ENCODE measurements at places on chromosomes 7 and 10.

DNA sequence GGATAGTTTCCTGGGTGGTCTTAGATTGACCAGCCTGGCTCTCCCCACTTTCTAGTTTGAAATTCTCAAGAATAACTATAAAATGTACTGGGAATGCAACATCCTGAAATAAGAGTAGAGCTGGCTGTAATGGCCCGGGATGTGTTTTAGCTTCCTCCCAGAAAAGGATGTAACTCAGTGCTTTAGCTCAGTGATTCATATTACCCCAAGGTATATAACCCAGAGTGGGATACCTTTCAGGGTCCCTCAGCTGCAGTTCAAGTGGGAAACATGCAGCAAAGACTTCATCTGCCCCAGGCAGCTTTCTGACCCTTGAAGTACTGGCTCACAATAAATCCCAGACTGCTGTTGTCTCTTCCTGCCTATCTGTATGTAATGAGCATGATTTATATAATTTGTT, 666.7 kb upstream of the KCND2 start:
- no peak for DNase-seq

DNA sequence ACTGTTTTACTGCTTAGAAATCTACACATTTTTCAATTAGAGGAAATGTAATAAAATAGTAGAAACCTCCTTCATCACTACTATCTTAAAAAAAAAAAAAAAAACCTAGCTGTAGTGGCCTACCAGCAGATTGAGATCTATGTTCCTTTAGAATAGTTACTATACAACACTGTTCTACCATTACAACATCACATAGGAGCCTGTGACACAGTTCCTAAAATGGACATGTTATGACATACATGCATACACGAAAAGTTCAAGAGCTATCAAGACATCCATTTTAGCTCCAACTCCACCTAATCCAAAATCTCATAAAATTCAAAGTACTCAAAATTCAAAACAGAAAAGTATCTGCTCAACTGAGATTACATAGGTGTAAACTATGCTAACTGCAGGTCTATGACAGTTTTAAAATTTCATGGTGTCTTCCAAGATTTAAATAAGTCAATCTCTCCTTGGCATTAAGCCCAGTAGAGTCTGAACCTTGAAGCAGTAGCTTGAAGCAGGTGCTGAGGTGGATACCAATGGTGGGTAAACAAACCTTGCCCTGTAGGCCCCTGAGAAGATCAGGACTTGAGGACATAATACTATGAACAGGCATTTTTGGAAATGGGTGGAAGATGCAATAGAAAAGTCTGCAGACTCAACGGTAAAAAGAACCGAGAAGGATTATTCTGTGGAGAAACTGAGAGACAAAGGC, 17.0 kb downstream of the CACUL1 start:
- no peak for DNase-seq

DNA sequence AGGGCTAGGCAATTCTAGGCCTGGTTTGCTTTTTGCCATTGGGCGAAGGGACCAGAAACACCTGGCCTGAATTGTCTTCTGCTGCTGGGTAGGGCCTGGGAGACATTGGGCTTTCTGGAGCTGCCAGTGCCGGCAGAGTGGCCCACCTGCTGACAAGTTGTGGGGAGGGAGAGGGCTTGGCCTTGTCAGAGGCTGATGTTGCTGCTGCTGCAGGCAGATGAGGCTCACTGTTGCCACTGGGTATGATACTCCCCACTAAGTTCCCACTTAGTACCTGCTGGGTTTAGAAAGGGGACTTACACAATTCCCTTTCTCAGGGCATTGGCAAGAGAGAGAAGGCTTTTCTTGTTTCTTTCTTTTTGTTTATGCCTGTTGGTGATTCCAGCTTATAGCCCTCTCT, 289.6 kb upstream of the NPVF start:
- peak; percentile 40 for DNase-seq

GRCh38 chr7:5218564-5219360, 28.7 kb downstream of the WIPI2 start:
- DNase-seq: no peak

GRCh38 chr10:70662362-70663220, 9.7 kb upstream of the ADAMTS14 start:
- DNase-seq: no peak

DNA sequence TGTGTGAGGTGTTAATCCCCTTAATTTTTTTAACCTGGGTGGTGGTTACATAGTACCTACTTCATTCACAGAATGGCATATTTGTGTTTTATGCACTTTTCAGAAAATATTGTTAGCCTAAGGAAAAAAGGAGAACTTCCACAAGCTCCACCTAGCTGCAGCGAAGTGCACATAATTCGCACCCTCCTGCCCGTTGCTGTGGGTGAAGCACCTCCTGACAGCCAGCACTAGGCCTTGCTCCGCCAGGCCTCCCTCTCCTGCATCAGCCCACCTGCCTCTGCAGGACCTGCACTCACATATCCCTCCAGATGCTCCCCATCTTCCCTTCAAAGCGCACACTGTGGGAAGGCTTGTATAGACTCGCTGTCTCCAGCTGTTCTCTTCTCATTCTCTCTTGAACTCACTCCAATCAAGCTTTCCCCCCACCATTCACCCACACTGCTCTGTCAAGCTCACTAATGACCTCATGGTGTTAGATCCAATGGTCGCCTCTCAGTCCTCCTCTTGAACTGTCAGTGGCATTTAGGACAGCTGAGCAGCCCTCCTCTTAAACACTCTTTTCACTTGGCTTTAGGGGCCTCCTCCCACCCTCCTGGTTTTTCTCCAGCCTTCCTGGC, 20.7 kb upstream of the GRID1 start:
- DNase-seq: no peak

- DNase-seq: peak; percentile 35
Observed at GRCh38 chr10:11610826-11611247, 613 bp downstream of the USP6NL start.

GRCh38 chr7:153886506-153887441, 165.4 kb upstream of the DPP6 start:
- DNase-seq: peak; percentile 73

GRCh38 chr10:111137587-111137986, 60.8 kb downstream of the ADRA2A start:
- DNase-seq: peak; percentile 12

- no peak for DNase-seq
Observed at GRCh38 chr10:35409094-35409582, 72.8 kb downstream of the CCNY start.

- DNase-seq: no peak
Observed at GRCh38 chr7:22697876-22698606, 29.0 kb upstream of the IL6 start.

GRCh38 chr10:97796651-97797050, 24.9 kb upstream of the SFRP5 start:
- no peak for DNase-seq

DNA sequence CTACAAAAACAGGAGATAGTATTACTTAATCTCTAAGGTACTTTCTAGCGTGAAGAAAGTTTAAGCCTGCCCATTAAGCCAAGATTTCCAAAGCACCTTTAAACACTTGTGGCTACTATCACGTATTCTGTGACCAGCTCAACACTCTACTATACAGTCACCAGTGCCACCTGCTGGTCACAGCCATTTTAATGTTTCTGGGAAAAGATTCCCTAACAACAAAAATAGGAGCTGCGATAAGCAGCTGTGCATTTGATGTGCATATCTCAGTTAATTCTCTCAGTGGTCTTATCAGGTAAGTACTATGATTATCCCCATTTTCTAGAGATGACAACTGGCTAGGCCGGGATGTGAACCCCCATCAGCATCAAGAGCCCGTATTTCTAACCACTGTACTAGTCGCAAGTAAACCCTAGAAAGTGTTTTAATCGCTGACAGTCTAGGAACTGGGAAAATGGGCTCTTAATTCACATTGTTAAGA, 860 bp downstream of the SEC31B start:
- peak; percentile 56 for DNase-seq

- DNase-seq: no peak
Observed at GRCh38 chr10:8056871-8057331, 2.4 kb downstream of the GATA3 start.

DNA sequence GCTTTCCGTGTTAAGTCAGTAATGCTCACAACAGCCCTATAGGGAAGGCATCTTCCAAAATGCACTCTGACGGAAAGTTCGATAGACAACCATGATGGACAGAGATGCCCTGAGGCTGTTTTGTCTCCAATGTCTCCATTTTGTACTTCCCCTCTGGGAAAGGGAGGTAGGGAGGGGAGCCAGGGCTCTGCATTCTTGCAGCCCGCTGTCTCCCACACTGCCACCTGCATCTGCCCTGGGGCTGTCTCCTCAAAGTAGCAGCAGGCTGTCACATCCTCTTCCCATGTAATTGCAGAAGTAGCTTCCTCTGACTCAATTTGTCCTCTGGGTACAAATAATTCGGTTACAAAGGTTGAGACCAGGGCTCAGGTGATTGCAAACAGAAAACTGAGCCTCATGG, 131.4 kb downstream of the GPAM start:
- peak; percentile 50 for DNase-seq

GRCh38 chr7:82841828-82842227, 320.9 kb downstream of the PCLO start:
- DNase-seq: no peak

GRCh38 chr7:721619-722248, 4.8 kb upstream of the DNAAF5 start:
- no peak for DNase-seq

GRCh38 chr7:47513741-47514241, 68.1 kb downstream of the TNS3 start:
- DNase-seq: no peak

GRCh38 chr7:99141841-99142726, 1.8 kb downstream of the SMURF1 start:
- peak; percentile 77 for DNase-seq

DNA sequence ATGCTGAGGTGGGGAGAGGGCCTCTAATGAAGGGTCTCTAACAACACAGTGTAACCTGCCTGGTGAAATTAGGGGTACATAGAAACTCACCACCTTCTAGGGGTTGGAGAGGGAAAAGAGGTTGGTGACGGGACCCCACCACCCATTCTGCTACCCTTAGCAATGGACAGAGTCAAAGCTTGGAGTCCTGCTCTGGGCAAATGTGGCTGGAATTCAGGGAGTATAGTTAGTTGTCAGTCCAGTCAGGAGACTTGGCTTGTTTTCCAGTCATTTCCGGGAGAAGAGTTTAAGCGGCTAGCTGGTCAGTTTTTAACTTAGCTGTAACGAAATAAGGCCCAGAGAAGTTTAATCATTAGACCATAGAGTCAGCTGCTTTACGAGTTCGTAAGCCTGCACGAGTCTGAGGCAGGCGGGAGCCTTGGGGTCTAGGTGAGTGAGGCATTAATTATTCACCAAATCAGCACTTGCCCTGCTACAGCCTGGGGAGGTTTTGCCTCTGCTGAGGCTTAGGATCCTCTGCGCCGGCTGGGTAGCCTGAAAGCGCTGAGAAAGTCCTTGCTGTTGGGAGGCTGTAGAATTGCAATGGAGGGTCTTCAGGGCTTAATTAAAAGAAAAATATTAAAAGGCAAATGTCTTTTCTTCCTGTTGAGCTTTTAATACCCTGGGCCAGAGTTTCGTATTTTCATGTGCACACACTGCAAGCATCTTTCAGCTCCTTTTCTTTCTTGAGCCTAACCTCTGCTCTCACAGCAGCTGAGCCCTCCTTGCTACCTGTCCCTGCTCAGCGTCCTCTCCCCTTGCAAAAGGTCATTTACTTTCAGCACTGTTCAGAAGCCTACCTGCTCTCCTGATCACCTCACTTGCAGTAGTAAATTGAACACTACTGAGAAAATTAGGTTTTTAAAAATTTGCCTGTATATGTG, 1.5 kb upstream of the LAMB1 start:
- DNase-seq: peak; percentile 45

- DNase-seq: no peak
Observed at GRCh38 chr7:139995017-139995915, 67.5 kb downstream of the PARP12 start.

DNA sequence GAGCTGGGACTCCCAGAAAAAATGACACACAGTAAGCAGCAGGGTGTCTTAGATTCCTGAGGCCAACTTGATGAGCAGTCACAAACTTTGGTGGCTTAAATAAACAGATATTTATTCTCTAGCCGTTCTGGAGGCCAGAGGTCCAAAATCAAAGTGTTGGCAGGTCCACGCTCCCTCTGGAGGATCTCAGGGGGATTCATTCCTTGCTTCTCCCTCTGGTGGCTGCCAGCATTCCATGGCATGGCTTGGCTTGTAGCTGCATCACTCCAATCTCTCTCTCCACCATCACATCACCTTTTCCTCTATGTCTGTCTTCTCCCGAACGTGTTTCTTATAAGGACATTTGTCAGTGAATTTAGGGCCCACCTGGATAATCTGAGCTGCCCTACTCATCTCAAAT, 98.4 kb downstream of the OSBPL3 start:
- peak; percentile 41 for DNase-seq

DNA sequence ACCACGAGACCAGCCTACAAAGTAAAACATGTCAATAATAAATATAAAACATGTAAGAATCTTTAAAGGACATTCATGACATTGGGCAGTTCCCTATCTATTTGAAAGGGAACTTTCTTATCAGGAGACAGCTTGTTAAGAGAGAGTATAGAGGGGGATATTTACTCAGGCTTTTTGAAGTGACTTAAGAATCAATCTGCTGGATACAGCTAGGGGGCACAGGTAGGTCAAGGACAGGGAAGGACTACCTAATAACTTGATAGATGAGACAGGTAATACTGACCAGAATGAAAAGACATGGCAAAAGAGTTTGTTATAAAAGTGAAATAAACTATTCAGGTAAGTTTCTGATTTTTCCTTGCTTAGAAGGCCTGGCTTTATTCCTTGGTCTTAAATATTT, 21.8 kb upstream of the LRRD1 start:
- no peak for DNase-seq

GRCh38 chr10:72850861-72851260, 42.7 kb upstream of the OIT3 start:
- DNase-seq: no peak

DNA sequence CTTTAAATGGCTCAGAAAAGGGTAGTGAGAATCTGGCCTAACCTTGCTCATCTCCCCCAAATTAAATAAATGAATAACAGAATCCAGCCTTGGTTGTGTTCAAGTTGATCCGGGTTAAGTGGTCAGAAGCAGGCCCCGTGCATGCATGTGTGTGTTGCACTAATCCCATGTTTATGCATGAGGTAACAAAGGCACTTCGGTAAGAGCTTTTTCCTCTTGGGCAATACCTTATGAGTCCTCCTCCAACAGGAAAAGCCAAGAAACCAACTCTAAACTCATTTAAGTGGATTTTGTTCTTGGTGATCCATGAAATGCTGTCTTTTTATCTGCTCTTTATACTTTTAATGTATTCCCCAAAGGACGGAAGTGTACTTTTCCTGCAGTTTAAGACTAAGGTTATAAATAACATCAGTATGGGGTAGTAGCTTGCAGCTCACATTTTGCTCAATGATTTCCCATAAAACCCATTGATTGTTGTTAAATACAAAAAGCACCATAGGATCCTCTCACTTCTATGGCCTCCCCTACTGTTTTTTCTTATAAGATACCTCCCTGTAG, 104.9 kb upstream of the YAE1 start:
- DNase-seq: no peak

- no peak for DNase-seq
Observed at GRCh38 chr7:27434756-27435400, 192.3 kb downstream of the EVX1 start.

- DNase-seq: no peak
Observed at GRCh38 chr7:90383422-90383821, 19.8 kb upstream of the CLDN12 start.
